ENCODE measurements at places on chromosomes 4 and X. TPM values are rescaled to one million over a fixed set of nuclear protein-coding genes. Genes with fewer than 3 reads are reported as not detected.

GRCh38 chr4:32145987-32146386, 1425.8 kb downstream of the PCDH7 start:
- no peak overlapping the region for H3K4me3 ChIP-seq
- H3K27ac ChIP-seq: no peak overlapping the region
- H3K36me3 ChIP-seq: no peaks in the 10 kb centered on the region
- H3K27me3 ChIP-seq: no peaks in the 10 kb centered on the region
- no peaks in the 10 kb centered on the region for H3K4me1 ChIP-seq

The SULT1B1 gene
- 53.1 TPM for total RNA-seq

The PRMT9 gene
- 7.2 TPM for total RNA-seq

The APBB2 gene
- 49.2 TPM for total RNA-seq

The ARFIP1 gene
- total RNA-seq: 21.2 TPM

DNA sequence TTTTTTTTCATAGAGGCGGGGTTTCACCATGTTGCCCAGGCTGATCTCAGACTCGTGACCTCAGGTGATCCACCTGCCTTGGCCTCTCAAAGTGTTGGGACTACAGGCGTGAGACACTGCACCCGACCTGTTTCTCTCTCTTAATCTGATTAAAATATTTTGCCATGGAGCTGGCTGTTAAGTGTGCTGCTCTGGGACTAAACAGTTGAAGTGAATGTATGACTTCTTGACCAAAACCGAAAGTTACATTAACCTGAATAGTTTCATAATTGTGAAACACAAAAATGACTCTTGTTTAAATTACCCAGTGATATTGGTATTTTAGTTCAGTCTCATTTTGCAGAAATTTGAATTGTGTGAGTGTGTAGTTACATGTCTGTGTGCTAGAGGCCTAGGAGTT, 2548.6 kb downstream of the PCDH7 start:
- no peaks in the 10 kb centered on the region for H3K36me3 ChIP-seq
- H3K4me1 ChIP-seq: no peaks in the 10 kb centered on the region
- H3K4me3 ChIP-seq: no peak overlapping the region
- DNase-seq: no peak
- H3K27me3 ChIP-seq: no peaks in the 10 kb centered on the region

The DTHD1 gene
- total RNA-seq: 9.6 TPM

The MTMR8 gene
- 9.1 TPM for total RNA-seq

DNA sequence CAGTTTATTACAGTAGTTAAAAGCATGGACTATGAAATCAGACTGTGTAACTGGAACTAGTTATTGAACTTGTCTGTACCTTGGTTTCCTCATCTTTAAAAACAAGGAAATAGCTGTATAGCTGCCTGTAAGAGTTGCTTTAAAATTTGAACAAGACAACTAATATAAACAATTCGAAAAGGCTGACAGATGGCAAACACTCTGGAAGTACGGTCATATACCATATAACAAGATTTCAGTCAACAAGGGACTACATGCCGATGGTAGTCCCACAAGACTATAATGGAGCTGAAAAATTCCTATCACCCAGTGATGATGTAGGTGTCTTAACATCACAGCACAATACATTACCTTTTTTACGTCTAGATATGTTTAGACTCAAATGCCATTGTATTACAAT, 78.7 kb downstream of the CNOT6L start:
- peaks cover 6% of the 10 kb centered on the region for H3K4me1 ChIP-seq
- no peak overlapping the region for H3K4me3 ChIP-seq
- peaks cover 8% of the 10 kb centered on the region for H3K36me3 ChIP-seq
- no peak for DNase-seq
- no peaks in the 10 kb centered on the region for H3K27me3 ChIP-seq
- H3K27ac ChIP-seq: no peak overlapping the region

DNA sequence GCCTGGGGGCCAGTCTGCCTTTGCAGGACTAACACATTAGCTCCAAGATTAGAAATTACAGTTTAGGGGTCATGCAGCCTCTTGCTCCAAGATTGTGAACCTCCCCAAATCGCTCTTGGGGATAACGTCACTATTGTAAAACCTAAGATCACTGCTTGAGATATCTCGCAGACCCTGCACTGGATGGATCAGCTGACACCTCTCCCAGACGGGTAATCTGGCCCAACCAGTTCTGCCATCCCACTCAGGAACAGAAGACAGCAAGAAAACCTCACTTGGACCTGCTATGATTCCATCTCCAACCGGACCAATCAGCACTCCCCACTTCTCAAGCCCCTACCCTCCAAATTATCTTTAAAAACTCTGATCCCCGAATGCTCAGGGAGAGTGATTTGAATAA, 431.2 kb downstream of the GPM6A start:
- no peaks in the 10 kb centered on the region for H3K27me3 ChIP-seq
- H3K27ac ChIP-seq: no peak overlapping the region
- no peak overlapping the region for H3K4me3 ChIP-seq
- H3K4me1 ChIP-seq: no peaks in the 10 kb centered on the region
- DNase-seq: no peak

The TEX11 gene
- total RNA-seq: 1.9 TPM

DNA sequence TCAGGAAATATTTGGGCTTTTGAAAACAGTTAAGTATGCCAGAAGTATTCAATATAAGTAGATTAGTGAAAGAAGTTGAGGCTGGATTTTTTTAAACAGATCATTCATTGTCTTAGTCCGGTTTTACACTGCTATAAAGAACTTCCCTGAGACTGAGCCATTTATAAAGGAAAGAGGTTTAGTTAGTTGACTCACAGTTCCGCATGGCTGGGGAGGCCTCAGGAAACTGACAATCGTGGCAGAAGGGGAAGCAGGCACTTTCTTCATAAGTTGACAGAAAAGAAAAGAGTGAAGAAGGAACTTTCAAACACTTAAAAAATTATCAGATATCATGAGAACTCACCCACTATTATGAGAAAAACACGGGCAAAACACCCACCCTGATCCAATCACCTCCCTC, 31.1 kb upstream of the CYLC1 start:
- no peaks in the 10 kb centered on the region for H3K36me3 ChIP-seq
- H3K4me3 ChIP-seq: no peak overlapping the region
- H3K4me1 ChIP-seq: no peaks in the 10 kb centered on the region
- no peak overlapping the region for H3K27ac ChIP-seq

GRCh38 chr4:26074712-26075430, 160.9 kb downstream of the SMIM20 start:
- H3K4me1 ChIP-seq: peaks cover 15% of the 10 kb centered on the region
- H3K27me3 ChIP-seq: no peaks in the 10 kb centered on the region
- H3K36me3 ChIP-seq: no peaks in the 10 kb centered on the region

GRCh38 chr4:2820216-2820982, 23.2 kb upstream of the ADD1 start:
- H3K27ac ChIP-seq: no peak overlapping the region
- H3K36me3 ChIP-seq: peaks cover 45% of the 10 kb centered on the region
- no peak overlapping the region for H3K4me3 ChIP-seq
- peak; percentile 67 for DNase-seq
- H3K4me1 ChIP-seq: peaks cover 97% of the 10 kb centered on the region
- H3K27me3 ChIP-seq: no peaks in the 10 kb centered on the region

The CCKAR gene
- not detected for total RNA-seq

GRCh38 chr4:7334521-7335275, 100.0 kb downstream of the PSAPL1 start:
- no peak overlapping the region for H3K27ac ChIP-seq
- no peak overlapping the region for H3K4me3 ChIP-seq
- H3K4me1 ChIP-seq: no peaks in the 10 kb centered on the region
- peak; percentile 65 for DNase-seq
- no peaks in the 10 kb centered on the region for H3K36me3 ChIP-seq

- H3K4me1 ChIP-seq: no peaks in the 10 kb centered on the region
- H3K4me3 ChIP-seq: no peak overlapping the region
- no peak for DNase-seq
- no peak overlapping the region for H3K27ac ChIP-seq
- no peaks in the 10 kb centered on the region for H3K36me3 ChIP-seq
Measured at GRCh38 chr4:11548597-11549082, 119.9 kb upstream of the HS3ST1 start.

GRCh38 chr4:56607926-56608325, 73.2 kb downstream of the HOPX start:
- H3K4me3 ChIP-seq: no peak overlapping the region
- H3K27ac ChIP-seq: no peak overlapping the region
- no peaks in the 10 kb centered on the region for H3K4me1 ChIP-seq
- no peaks in the 10 kb centered on the region for H3K36me3 ChIP-seq
- no peaks in the 10 kb centered on the region for H3K27me3 ChIP-seq
- DNase-seq: no peak

GRCh38 chr4:78145622-78146021, 88.5 kb downstream of the FRAS1 start:
- H3K27me3 ChIP-seq: no peaks in the 10 kb centered on the region
- H3K4me1 ChIP-seq: no peaks in the 10 kb centered on the region
- H3K36me3 ChIP-seq: no peaks in the 10 kb centered on the region
- no peak for DNase-seq

- no peaks in the 10 kb centered on the region for H3K36me3 ChIP-seq
- no peak for DNase-seq
- H3K4me3 ChIP-seq: no peak overlapping the region
- H3K27me3 ChIP-seq: no peaks in the 10 kb centered on the region
Measured at GRCh38 chr4:140800666-140801065, 44.5 kb upstream of the TBC1D9 start.

- H3K36me3 ChIP-seq: no peaks in the 10 kb centered on the region
- no peaks in the 10 kb centered on the region for H3K27me3 ChIP-seq
- DNase-seq: no peak
- no peaks in the 10 kb centered on the region for H3K4me1 ChIP-seq
- H3K27ac ChIP-seq: no peak overlapping the region
Measured at GRCh38 chr4:108311313-108311712, 142.6 kb upstream of the LEF1 start.

The FAM236B gene
- not detected for total RNA-seq

DNA sequence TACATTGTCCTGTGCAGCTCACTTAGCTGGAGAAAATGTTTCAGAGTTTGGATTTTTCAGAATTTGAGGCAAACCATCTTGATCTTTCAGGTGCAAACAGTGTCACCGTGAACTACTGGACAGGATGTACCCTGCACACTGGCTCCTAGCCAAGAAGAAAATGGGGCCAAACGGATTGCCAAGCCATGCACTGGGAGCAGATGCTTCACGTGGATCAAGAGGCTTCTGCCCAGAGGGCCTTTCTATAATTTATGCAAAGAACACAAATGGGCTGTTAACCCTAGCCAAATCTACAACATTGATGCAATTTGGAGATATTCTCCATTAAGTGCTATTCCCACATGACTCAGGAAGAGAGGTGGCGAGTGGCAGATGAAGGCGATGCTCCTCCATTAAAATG, 46.9 kb upstream of the ATP8A1 start:
- no peak overlapping the region for H3K27ac ChIP-seq
- H3K4me3 ChIP-seq: no peak overlapping the region
- no peak for DNase-seq
- no peaks in the 10 kb centered on the region for H3K4me1 ChIP-seq

The ADAMTS3 gene
- 2.6 TPM for total RNA-seq

DNA sequence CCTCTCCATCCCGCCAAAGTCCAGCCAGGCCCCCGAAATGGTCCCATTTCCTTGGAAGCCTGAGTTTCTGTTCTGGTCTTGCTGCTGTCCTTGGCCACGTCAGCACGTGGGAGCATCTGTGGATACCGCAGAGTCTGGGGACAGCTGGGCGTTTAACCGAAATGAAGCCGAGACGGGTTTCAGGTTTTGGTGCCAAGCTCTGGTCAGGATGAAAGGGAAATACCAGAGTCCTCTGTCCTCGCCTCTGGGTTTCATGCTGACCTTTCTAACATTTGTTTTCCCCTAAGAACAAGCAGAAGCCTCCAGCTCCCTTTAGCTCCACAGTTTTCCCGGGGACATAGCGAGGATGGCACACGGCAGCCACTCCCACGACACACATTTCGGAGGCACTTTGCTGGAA, 19.7 kb downstream of the SHOX start:
- no peak overlapping the region for H3K4me3 ChIP-seq
- no peak for DNase-seq
- H3K4me1 ChIP-seq: no peaks in the 10 kb centered on the region
- peaks cover 6% of the 10 kb centered on the region for H3K27me3 ChIP-seq
- no peaks in the 10 kb centered on the region for H3K36me3 ChIP-seq
- H3K27ac ChIP-seq: no peak overlapping the region

The GPR34 gene
- total RNA-seq: 45.1 TPM
